Immature natural killer cell (primary cell): ENCODE measurements at places on chromosomes 5 and 9. TPM values are rescaled to one million over a fixed set of nuclear protein-coding genes. Genes with fewer than 3 reads are reported as not detected.

DNA sequence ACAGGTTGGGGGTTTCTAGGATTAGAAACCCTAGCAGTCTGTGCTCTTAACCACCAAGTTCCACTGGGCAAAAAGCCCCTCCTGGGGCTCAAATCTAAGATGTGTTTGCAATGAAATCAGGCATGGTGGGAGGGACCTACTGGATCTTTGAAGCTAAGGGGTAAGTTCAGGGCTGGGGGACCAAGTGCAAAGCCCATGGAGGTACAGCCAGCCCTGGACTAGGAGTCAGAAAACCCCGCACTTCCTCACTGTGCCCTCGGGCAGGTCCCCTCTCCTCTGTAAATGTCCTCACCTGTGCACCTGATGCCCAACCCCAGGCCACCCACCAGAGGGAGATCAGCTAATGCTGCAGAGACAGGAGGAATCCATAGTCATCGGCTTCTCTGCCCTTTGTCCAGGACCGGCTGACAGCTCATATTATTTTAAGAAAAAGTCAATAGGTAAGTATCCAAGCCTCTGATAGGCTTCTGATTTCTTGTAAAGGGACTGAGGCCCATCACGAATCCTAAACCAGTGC lies 138.3 kb downstream of the PAX5 start:
- no peak for DNase-seq

DNA sequence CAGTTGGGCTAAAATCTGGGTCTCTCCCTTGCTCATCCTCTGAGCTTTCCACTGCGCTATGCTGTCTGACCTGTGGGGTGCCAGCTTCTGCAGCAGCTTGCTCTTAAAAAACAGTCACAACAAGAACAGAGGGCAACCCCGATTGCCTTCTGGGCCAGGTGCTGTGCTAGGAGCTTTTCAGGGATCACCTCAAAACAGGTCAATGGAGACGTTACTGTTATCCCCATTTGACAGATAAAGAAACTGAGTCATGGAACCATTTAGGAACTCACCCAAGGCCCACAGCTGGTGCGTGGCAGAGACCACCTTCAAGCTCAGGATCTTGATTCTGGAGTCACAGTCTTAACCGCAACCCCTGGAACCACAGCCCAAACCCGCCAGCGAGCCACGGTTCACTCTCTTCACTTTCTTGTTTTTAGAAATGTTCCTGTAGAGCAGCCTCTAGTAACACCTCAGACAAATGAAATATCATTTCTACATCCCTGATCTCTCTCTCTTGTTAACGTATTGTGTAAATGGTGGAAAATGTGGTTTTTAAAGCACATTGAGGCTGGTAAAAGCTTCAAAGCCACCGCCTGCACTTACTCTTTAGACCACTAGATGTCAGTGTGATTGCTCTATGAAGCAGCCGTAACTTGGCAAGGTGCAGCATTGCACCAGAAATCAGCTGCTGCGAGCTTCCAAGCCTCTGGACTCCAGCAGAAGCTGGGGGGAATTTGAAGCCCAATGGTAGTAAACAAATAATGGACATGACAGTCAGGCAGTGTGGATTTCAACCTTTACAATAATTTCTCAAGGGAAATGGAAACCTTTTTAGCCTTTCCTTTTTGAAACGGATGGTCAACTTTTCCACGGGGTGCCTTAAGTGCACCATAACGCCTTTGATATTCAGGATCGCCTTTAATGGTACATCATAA lies 1.7 kb downstream of the FYB1 start:
- peak; percentile 73 for DNase-seq

GRCh38 chr5:126499853-126500342 lies 76.7 kb downstream of the GRAMD2B start:
- DNase-seq: peak; percentile 33

- DNase-seq: no peak
These were observed 59.6 kb upstream of the NFIL3 start for GRCh38 chr9:91483189-91483691.

DNA sequence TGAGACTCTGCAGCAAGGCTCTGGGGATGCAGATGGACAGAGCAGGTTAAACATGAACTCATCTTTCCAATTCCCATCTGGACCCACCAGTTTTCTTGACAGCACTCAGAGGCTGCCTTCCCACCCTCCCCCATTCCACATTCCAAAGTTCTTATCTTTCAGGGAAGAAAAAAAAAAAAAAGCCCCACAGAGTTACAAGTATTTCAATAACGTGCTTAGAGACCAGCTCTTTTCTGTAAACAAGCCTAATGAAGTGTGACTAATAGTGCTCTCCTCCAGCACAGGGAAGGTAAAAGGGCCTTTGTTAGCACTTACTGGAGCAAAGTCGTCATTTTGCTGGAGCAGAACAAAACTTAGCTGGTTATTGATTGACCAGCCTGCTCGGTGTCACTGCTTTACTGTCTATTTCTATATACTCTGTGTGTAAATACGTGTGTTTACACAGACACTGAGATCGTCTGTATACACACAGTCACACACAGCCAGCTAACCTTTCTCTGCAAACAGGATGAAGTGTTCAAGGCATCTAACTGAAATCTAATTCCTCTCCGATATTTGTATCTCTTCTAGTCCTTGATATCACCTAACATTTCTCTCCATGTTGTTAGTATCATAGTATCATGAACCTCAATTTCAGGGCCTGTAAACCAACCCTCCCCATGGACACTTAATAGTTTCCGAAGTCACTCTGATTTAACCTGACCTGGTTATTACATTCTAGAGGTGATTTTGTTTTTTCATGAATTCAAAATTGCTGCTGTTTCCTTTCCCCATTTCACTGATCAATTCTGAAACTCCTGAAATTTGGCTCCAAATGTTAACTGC lies 84.9 kb downstream of the ZNF608 start:
- no peak for DNase-seq

GRCh38 chr9:74479711-74480110 lies 17.4 kb upstream of the RORB start:
- no peak for DNase-seq

- no peak for DNase-seq
These were observed 23.9 kb upstream of the KIF4B start for GRCh38 chr5:154989626-154990025.

GRCh38 chr9:68983008-68983411 lies 30.9 kb downstream of the PRKACG start:
- no peak for DNase-seq

DNA sequence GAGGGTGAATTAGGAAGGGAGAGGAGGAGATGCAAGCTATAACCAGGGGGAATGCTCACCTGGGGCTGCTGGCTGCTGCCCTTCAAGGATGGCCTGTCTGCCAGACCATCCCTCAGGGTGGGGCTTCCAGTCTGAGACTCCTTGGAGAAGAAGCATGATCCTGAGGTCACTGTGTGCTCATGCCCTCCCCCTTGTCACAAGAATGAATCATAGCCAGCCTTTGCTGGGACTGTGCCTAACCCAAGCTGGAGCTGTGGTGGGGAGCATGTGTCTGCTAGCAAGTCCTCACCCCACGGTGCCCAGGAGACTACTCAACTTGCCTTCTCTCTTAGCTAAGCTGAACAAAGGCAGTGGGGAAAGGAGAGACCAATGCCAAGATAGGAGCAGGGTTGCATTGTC lies 463.6 kb downstream of the SPOCK1 start:
- DNase-seq: no peak

DNA sequence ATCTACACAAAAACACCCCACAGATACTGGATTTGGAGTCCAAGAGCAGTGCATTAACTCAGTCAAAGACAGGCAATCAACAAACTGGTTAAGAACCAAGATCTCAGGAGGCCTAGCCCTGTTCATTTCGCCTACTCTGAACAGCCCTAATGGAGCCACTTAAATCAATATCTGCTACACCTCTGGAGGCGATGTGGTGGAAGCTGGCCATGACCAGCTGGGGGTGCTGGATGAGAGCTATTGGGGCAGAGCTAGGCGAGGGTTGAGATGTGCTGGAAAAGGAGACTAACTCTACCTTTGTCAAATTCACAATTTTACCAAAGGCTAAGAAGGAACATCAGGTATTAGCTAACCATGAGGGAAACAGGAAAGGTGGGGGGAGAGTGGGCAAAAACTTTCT lies 23.3 kb upstream of the ARSB start:
- DNase-seq: no peak

DNA sequence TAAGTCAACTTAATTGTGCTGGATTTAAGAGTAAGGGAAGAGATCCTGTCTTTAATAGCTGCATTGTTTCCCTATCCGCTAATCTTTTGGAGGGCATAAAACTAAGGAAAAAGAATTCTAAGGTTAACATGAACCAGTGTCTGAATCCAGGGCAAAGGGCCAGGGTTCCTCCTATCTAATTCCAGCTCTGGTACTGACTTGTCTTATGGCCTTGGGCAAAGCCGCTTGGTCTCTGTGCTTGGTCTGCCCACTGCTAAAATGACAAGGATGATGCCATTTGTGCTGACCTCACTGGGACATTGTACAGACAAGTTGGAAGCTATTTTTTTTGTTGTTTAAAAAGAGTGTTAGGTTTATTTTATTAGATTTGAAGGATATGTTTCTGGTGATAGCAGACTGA lies 334.7 kb upstream of the PIK3R1 start:
- DNase-seq: no peak

GRCh38 chr5:115168829-115169486 lies 750 bp downstream of the TRIM36 start:
- DNase-seq: no peak

DNA sequence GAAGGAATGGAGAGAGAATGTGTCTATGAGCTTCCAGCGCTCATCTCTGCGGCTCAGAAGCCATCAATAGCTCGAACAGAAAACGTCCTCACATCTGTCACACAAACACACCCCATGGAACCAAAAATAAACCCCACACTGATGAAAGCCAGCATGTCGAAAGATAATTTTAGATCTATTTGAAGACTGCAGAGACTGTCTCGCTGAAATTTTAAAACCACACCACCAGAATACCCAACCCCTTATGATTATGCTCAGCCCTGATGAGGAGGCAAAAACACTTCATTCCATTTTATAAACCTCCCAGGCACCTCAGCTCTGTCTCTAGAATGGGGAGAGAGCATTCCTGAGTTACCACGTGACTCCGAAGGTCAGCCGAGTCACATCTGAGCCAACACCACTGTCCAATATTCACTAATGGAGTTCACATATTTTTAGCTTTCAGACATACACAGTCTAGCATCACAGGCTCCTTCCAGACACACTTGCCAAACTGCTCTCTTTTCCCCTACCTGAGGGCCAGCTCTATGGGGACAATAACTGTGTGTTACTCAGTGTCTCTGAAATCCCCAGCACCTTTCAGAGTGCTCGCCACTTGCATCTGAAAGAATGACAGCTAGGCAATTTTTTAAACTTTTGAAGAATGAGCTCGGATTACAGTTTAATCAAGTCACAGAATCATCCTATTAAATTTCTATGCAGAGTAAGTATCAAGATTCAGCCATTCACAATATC lies 63.2 kb downstream of the SERINC5 start:
- DNase-seq: no peak

DNA sequence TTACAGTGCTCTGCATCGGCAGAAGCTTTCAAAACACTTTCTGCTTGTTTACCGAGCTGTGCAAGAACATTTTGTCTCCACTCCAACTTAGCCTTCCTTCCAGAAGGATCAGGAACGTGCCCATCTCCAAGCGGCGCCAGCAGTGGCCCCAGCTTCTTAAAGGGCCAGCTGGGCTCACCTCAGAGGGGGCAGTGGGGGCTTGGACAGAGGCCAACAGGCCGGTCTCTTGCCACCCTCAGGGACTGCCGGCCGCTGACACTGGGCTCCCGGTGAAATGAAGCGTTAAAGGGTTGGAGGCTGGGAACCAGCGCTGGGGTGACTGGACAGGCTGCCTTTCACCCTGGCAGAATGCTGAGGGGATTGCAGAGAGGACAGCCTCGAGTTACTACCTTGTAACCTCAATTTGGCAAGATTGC lies 67.0 kb upstream of the RNU6ATAC start:
- no peak for DNase-seq

- no peak for DNase-seq
These were observed 741.4 kb downstream of the TAF11L14 start for GRCh38 chr5:18375641-18376040.

GRCh38 chr5:170634256-170634990 lies 130.6 kb downstream of the KCNIP1 start:
- no peak for DNase-seq

GRCh38 chr9:120625222-120625621 lies 45.3 kb upstream of the CDK5RAP2 start:
- DNase-seq: no peak

DNA sequence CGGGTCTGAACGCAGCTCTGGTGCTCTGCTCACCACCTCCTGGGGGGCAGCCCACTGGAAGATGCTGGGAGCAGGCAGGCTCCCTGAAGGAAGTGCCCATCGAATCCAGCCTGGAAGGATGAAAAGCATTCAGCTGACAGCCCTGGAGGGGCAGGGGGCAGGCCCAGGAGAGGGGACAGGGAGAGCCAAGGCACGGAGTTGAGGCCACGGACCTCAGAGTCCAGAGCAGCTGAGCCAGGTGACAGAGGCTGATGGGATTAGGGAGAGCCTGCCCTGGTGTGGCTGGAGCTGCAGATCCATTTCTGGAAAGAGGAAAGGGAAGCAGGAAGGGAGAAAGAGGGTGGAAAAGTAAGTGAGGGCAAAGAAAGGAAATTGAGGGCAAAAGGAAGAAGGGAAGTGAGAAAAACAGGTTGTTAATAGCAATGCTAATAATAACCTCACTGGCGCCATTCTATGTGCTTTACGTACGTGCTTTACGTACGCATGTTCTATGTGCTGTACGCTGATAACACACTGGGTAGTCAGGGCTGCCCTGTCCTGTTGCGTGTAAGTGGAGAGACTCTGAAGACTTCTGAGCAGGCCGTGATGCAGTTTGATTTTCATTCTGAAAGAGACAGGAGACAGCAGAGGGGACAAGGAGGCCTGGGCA lies 52.6 kb downstream of the LMX1B start:
- DNase-seq: no peak

DNA sequence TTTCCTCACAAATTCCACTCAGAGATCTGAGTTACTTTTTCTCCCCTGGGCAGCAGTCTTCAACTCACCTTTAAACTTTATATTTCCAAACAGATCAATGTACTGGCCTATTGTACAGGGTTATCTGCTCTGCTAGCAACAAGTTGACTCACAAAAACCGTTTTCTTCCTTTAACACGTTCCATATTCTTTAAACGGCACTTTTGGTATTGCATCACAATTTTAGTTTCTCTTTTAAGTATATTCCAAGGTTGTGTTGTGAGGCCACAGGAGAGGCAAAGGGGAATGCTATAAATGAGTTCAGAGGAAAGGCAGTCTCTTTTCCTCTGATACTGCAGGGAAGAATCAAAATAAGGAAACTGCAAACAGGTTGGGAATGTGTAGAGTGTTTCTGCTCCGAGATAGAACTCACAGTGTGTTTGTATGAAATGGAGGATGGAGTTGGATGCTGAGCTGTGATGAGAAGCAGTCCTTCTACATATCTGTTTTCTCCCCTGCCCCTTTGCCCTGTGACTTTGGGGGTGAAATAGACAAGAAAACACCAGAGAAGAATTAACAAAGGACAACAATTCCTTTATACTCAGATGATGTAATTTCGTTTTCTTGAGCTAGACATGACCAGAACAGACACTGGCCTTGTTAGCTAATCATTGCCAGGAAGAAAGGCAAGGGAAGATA lies 9.9 kb upstream of the ALDOB start:
- no peak for DNase-seq

CDH6 gene
- polyA plus RNA-seq: not detected

TXNDC8 gene
- polyA plus RNA-seq: not detected

AFAP1L1 gene
- polyA plus RNA-seq: not detected

NR2F1-AS1 gene
- not detected for polyA plus RNA-seq

MPDZ gene
- polyA plus RNA-seq: not detected

LRRC19 gene
- polyA plus RNA-seq: 0.34 TPM

NUTM2F gene
- not detected for polyA plus RNA-seq

CYFIP2 gene
- polyA plus RNA-seq: 667 TPM
